Activated naive CD8-positive, alpha-beta T cell treated with anti-CD3 and anti-CD28 coated beads, Interleukin-2, amount 10 ng/mL, durations not matched to agents 7 days and 5 days (primary cell): ENCODE measurements at places on chromosomes 6 and 20.

DNA sequence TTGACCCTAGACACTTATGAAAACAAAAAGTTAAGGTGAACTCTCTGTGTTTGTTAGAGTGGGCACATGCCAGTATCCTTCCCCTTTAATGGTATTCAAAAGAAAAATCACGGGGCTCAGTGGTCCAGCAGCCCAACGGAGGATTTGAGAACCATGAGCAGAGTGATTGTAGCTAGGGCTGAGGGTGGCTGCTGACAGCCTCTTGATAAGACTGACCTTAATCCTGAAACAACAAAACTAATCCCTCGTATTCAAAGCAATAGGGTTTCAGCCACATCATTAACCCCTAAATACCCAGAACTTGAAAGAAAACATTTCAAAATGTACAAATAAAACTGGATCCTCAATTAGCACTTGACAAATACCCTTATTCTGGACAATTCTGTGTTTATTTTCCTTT is 95.1 kb downstream of the SNAP25 start:
- no peak for DNase-seq

- no peak for DNase-seq
These were observed 80.1 kb upstream of the SLC22A16 start for GRCh38 chr6:110556317-110557110.

GRCh38 chr6:24865161-24865560 is 66.4 kb upstream of the ARMH2 start:
- DNase-seq, result no peak

GRCh38 chr6:126886106-126886505 is 232.4 kb upstream of the RSPO3 start:
- DNase-seq, result no peak

- no peak for DNase-seq
These were observed 29.0 kb upstream of the VSTM2L start for GRCh38 chr20:37873884-37874283.

DNA sequence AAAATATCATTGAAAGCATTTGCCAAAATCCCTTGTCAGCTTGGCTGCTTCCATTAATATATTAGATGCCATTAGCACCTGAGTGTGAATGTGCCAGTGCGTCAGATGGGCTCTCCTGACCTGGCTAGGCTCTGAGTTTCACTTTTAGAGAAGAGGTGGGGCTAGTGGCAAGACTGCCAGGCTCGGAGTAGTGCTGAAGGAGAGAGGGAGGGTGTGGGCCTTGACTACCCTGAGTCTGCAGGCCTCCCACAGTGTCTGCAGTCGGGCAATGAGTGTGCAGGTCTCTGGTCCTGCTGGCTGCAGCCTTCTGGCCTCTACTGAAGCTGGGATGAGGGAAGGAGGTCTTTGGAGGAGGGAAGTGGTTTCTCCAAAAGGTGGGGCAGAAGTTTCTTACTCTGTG is 34.6 kb upstream of the PNPLA1 start:
- DNase-seq, result no peak

DNA sequence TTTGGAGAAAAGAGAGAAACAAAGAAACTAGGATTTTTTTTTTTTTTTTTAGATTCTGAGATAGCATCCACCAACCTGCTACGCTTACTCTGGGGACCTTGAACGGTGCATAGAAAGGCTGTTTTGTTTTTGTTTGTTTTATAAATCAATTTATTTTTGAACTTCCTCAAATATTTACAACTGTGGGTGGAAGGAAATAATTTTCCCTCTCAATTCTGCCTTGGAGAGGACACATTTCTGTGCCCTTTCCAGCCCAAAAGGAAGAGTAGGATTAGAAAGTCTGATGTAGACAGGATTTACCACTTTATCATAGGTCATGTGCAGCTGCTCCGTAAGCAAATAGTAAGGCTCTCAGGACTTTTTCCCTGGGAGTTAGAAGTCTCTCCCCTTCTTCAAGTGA is 190.5 kb downstream of the NKAIN2 start:
- no peak for DNase-seq

DNA sequence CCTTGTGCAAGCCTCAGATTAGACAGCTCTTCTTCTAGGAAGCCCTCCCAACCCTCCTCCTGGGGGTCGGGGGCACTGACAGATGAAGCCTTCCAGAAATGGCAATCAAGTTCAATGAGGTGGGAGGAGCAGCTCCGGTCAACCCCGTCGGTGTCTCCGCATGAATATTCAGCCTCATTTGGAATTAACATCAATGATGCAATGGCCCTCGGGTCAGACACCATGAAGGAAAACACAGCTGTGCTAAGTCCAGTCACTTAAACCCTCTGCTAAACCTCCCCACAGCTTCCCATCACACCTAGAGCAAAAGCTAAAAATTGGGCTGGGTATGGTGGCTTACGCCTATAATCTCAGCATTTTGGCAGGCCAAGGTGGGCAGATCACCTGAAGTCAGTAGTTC is 36.5 kb downstream of the ZNF217 start:
- DNase-seq, result no peak
